ENCODE measurements at places on chromosomes 11 and 22.
A peak's percentile ranks its signal among the peaks of the same experiment; 100 is the strongest.

GRCh38 chr11:124661553-124661952 is 12.0 kb downstream of the SIAE start:
- H3K4me3 ChIP-seq = no peak overlapping the region
- H3K27me3 ChIP-seq = no peaks in the 10 kb centered on the region
- no peaks in the 10 kb centered on the region for H3K4me1 ChIP-seq
- no peak overlapping the region for H3K27ac ChIP-seq

DNA sequence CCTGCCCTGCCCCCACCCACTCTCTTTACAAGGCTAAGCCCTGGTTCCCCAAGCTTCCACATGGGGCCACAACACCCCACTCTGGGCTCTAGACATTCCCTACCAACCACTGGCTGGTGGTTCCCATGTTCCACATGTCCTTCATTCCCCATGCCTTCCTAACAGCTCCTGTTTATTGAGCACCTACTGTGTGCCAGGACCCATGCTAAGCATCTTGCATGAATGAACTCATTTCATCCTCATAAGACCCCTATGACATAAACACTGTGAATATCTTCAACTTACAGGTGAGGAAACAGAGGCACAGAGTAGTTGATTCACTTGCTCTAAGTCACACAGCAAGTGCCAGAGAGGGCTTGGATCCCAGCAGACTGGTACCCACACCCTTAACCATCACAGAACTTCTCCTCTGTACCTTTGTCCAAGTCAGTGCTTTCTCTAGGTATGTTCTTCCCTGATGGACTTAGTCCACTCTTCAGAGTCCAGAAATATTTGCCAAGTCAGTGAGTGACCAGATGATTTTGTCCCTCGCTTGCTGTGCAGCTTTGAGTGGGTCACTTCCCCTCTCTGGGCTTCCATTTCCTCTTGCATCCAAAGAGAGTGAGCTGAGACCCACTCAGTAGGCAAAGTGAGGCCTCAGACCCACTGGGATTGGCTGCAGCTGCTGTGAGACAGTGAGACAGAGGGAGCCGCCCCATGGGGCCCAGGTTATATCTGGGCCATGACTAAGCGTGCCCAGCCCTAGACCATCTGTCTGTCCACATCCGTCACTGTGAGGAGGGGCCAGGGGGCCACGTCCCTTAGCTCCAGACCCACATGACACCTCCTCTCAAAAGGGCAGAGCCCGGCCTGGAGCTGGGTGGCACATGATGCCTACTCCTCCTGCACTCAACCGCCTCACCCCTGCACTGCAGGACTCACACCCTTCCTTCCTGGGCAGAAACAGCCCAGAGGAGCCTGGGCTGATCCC is 132.4 kb downstream of the MN1 start:
- H3K36me3 ChIP-seq = no peaks in the 10 kb centered on the region
- no peak for DNase-seq
- H3K27me3 ChIP-seq = peaks cover 63% of the 10 kb centered on the region
- H3K4me1 ChIP-seq = no peaks in the 10 kb centered on the region

DNA sequence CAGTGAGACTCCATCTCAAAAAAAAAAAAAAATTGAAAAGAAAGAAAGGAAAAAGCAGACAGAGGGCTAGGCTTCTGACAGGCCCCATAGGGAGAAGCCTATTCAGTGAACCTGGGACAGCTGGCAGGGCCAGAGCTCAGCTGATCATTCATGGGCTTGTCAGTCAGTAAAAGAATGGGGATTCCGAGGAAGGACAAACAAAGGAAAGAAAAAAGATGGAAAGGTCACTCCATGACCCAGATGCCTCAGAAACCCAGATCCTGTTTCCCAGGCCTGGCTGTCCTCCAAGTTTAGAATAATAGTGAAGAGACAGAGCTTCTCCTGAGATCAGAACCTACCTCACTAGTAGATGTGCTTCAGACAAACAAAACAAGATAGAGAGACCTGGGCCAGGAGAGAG is 34.3 kb upstream of the ASPHD2 start:
- H3K27me3 ChIP-seq = peaks cover 6% of the 10 kb centered on the region
- DNase-seq = no peak
- no peaks in the 10 kb centered on the region for H3K4me1 ChIP-seq
- H3K36me3 ChIP-seq = no peaks in the 10 kb centered on the region
- no peak overlapping the region for H3K4me3 ChIP-seq

DNA sequence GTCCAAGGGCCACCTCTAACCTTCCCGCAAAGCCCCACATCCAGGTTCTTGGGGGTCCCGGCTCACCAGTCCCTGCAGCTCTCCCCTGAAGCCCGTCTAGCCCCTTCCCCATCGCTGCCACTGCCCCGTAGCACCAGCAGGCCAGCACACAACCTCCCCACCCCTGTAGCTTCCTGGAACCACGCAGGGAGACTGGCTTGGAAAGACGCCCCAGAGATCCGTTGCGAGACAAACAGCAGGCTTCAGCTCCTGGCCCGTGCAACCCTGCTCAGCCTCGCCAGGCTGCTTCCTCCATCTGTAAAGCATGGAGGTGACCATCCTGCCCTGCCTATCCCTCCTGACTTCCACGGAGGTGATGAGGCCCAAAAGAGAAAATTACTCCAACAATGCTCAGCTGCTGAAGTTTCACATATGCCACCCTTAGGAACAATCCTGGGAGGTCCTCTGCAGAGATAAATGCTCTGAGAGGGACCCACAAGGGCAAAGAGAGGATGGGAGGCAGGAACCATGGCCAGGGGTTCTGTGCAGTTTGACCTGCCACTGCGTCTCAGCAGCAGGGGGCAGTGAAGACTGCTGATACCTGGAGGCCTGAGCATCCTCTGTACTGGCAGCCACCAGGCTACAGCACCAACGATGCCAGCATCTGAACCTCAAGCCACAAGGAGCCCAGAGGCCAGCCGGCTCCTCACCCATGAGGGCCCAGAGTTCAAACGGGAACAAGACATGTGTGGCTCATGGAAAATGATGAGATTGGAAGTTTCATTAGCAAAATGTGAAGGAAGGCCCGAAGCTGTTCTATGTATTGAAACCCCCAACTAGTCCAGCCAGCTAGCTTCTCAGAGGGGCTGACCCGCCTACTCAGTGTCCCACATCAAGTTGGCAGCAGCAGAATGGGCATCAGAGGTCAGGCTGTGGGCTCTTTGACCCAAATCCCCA is 16.1 kb downstream of the DGCR2 start:
- H3K4me3 ChIP-seq = peak overlapping the region; percentile 79
- no peaks in the 10 kb centered on the region for H3K27me3 ChIP-seq
- peaks cover 79% of the 10 kb centered on the region for H3K4me1 ChIP-seq
- H3K36me3 ChIP-seq = no peaks in the 10 kb centered on the region
- peak; percentile 60 for DNase-seq
- peak overlapping the region; percentile 93 for H3K27ac ChIP-seq

GRCh38 chr11:20002312-20003216 is 157.7 kb downstream of the DBX1 start:
- H3K27me3 ChIP-seq = peaks cover 7% of the 10 kb centered on the region
- H3K36me3 ChIP-seq = no peaks in the 10 kb centered on the region
- DNase-seq = no peak
- no peaks in the 10 kb centered on the region for H3K4me1 ChIP-seq
- no peak overlapping the region for H3K4me3 ChIP-seq

DNA sequence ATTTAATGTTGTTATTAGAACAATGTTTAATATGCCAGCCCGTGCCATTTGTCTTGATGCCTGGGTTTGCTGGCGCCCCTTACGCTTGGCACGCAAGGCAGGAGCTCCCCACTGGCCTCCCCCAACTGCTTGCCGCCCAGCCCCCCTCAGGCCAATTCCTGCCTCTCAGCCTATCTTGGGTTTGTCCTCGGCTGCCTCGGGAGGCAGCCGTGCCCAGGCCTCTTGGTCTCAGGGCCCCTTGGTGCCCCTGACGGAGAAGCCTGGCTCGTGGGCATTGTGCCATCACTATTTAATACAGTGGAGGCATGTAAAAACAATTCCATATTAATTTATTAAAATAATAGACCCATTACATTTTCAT is 119.8 kb downstream of the KCNQ1OT1 start:
- no peaks in the 10 kb centered on the region for H3K27me3 ChIP-seq
- no peaks in the 10 kb centered on the region for H3K36me3 ChIP-seq
- no peaks in the 10 kb centered on the region for H3K4me1 ChIP-seq
- no peak overlapping the region for H3K27ac ChIP-seq

GRCh38 chr22:17060126-17060525 is 24.7 kb upstream of the IL17RA start:
- no peak overlapping the region for H3K27ac ChIP-seq
- DNase-seq = no peak
- H3K36me3 ChIP-seq = no peaks in the 10 kb centered on the region

DNA sequence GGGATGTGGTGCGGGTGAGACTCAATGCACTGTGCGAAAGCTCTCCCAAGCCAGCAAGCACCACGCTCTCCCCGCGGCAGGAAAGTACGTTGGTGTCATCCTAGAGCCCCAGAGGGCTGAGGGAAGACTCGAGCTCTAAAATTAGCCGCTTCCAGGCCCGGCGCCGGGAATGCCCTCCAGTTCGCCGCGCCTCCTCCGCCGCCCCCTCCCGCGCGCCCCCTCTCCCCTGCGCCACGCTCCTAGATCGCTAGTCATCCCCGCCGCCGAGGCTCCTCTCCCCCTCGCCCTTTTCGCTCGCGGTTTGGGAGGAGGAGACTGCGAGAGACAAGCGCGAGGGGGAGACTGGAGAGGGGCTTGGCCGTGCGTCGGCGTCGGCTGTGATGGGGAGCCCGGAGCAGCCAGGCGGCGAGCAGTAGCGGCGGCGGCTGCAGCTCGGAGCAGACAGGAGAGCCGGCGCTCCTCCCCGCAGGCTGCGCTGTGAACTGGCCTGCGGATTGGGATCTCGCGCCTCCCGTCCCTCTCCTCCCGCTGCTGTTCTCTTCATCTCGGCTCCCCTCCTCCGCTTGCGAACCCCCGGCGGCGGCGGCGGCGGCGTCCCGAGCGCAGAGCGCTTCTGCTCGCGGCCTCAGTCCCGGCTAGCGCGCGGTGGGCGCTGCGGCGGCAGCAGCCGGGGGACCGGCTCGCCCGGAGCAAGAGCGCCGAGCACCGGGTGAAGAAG is at the start of gene FAT3:
FAT3 (plus strand) TSS at position 412 of the 718 bp plus-strand sequence. CDS start 127,295 bp downstream, outside the sequence.
- H3K27ac ChIP-seq = no peak within 1 kb of the TSS
- H3K27me3 ChIP-seq = peaks cover 46% of the 10 kb centered on the region
- no peaks in the 10 kb centered on the region for H3K4me1 ChIP-seq
- peaks cover 4% of the 10 kb centered on the region for H3K36me3 ChIP-seq

DNA sequence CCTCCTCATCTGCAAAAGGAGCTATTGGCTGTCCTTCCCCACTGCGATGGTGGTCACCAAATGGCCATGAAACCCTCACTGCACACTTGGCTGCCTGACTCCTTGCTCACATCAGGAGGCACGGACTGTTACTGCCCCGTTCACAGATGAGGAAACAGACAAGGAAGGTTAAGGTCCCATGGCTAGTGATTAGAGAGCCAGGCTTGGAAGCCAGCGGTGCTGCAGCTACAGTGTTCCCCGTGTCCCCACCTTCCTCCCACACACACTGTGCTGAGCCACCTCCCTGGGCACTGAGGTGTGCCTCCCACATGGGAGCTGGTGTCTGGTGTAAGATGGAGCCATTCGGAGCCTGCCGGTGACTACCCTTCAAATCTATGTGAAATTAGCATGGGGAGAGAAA is 2.6 kb downstream of the ARHGAP8 start:
- H3K27me3 ChIP-seq = peaks cover 64% of the 10 kb centered on the region
- DNase-seq = no peak
- H3K4me3 ChIP-seq = no peak overlapping the region
- no peak overlapping the region for H3K27ac ChIP-seq
- H3K4me1 ChIP-seq = peaks cover 5% of the 10 kb centered on the region

GRCh38 chr11:118241764-118242098 is 10.4 kb downstream of the MPZL3 start:
- H3K27me3 ChIP-seq = no peaks in the 10 kb centered on the region
- DNase-seq = no peak
- peak overlapping the region; percentile 66 for H3K4me3 ChIP-seq
- H3K36me3 ChIP-seq = no peaks in the 10 kb centered on the region

DNA sequence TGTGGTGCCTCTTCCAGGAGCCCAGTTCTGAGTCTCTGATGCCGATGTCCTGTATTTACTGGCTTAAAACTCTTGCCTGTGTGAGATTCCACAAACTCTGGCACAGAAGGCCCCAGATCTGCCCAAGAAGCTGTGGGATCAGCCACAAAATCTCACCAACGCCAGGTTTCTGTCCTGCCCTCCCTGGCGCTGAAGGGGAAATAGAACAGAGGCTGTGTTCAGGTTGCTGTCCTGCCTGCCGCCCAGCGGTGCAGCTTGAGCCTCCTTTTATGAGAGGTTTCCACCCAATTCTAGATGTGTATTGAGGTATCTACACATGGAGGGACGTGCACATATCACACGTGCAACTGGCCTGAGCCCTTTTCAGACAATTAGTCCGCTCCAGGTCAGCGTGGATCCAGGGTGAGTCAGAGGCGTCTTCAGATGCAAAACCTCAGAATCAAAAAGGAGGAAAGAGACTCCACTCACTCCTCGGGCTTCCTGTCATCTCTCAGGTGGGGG is 2.2 kb downstream of the TMEM80 start:
- no peaks in the 10 kb centered on the region for H3K27me3 ChIP-seq
- H3K36me3 ChIP-seq = no peaks in the 10 kb centered on the region
- peak overlapping the region; percentile 75 for H3K27ac ChIP-seq
- peak overlapping the region; percentile 60 for H3K4me3 ChIP-seq
- no peak for DNase-seq

DNA sequence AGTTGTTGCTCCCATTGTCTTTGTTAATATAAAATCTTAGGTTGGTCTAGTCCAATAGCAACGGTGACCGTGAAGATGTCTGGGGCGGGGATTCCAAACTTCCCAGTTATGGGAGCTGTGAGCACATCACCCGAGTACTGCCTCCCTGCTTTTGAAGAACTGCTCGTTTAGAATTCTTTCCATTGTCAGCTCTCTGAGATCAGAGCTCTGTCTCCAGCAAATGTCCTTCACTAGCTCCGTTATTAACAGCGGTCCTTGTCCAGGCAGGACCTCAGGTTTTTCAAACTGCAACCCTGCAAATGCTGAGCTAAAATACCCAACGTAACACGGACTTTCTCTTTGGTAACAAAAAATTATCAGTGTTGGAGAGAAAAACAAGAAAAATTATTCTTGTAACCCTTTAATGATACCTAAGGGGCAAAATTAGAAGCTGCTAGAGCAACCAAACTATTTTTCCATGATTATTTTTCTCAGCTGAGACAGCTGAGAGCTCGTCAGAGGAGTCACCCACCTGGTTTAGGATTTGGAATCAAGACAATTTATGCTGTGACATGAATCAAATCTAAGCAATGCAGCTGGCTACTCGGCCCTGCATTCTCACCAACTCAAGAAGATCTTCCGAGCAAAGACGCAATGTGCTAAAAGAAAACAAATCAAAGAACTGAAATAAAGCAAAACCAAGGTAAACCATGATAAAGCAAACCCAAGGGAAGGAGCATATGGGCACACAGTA is 15.1 kb upstream of the EFCAB6 start:
- H3K4me1 ChIP-seq = no peaks in the 10 kb centered on the region
- no peak for DNase-seq
- H3K36me3 ChIP-seq = no peaks in the 10 kb centered on the region

Data from naive thymus-derived CD8-positive, alpha-beta T cell (primary cell).